ENCODE measurements at places on chromosomes 2 and 18.

- no peak for DNase-seq
Observed at GRCh38 chr2:47503481-47504070, 100.6 kb downstream of the MSH2 start.

DNA sequence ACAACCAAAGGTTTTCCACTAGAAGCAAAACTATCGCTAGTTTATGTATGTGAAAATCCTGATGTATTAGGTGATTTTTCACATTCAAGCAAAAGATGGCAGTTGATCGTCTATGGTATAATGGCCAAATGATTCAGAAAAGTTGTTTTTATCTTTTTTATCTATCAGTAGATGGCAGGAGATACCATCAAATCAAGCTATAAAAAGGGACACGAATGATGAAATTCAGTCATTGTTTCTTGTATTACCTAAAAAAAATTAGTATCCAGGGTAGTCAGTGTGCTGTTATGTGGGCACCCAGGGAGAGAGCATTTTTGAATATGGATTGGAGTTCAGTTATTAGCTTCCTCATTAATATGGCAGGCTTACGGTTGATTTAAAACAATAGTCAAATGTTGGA, 22.9 kb upstream of the CAVIN2 start:
- no peak for DNase-seq

GRCh38 chr2:238914648-238915015, 66.7 kb downstream of the TWIST2 start:
- DNase-seq: no peak

DNA sequence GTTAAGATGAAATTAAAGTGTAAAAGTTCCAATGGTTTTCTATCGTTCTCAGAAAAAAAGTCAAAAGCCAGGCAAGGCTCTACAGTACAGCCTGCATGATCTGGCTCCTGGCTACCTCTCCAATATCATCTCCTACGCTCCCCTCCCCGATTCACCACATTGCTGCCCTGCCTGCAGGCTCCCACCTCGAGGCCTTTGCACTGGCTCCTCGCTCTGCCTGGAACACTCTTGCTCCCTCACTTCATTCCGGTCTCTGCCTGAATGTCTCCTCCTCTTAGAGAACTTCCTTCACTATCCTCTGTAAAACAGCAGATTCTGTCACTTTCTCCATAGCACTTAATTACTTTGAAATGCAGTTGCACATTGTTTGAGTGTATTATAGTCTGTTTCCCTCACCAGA, 72.5 kb downstream of the KLF7 start:
- no peak for DNase-seq

DNA sequence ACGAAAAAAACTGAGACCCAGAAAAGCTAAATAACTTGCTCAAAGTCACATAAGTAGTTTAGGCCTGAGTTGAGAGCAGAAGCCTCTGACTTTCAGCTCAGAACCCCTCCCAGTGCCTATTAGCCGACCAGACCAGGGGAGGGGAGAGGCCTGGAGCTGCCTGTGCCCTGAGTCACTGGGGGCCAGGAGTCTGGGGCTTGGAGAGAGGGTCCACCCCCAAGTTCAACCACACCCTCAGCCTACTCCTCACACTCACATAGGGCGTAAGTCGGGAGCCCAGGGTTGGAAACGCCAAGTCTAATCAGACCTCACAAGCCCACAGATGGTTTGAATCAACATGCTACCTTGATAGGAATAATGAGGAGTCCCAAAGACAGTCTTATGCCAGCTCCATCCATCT, 12.6 kb upstream of the PKDCC start:
- no peak for DNase-seq

DNA sequence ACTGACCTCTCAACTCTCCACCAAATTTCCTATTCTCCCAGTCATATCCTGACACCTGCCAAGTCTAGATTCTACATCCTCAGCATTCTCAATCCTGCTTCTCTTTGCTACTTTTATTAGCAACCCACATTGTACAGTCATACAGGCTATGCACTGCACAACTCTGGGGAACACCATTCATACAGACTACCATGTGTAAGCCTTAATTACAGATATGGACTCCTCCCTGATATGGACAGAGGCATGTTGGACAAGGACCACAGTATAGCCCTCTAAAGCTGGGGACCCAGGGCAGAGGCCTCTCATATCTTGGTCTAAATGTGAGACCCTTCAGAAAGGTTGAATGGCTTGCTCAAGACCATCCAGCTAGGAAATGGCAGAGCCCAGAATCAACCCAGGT, 36.3 kb downstream of the BOLA3 start:
- no peak for DNase-seq

GRCh38 chr2:63788071-63788470, 53.6 kb upstream of the UGP2 start:
- no peak for DNase-seq

DNA sequence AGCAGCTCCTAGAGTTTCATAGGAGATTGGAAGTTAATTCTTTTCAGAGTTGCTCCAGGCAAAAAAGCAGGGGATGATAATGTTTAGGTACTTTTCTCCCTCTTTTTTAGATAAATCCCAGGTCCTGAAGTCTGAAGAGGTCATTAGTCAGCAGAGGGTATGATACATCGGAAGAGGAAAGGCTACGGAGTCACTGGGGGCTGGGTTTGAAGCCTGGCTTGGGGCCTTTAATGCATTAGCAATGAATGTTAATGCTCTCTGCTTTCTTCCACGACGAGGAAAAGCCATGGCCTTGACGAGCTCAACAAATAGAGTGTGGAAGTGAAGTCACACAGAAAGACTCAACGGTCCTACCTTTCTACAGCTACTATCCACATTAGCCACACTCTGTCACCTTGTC, 235.1 kb downstream of the NCKAP5 start:
- no peak for DNase-seq

DNA sequence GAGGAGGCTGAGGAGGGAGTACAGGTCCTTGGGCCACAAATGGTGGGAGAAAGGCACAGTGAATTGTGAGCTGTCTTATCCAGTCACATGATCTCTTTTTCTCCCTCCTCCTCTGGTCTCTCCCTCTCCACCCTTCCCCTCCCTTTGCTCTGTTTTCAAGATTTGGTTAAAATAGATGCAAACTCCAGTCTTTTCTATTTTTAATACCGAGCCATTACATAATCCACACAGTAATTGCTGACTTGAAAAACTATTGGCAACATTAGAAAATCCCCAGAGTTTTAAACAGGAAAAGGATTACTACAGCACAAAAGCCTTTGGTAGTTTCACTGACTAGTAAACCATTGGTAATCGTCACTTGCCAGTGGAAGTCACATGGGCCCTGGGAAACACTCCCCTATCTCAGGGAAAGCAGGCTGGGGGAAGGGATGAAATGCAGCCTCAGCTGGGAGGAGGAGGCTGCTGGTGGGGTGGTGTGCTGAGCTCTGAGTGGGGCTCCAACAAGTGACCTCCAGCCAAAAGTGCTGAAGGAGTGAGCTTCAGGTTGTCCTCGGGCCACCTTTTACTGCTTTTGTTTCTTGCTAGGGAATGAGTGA, 57.4 kb upstream of the PCBP1 start:
- DNase-seq: no peak

- no peak for DNase-seq
Observed at GRCh38 chr2:29239209-29239960, 124.2 kb downstream of the CLIP4 start.

DNA sequence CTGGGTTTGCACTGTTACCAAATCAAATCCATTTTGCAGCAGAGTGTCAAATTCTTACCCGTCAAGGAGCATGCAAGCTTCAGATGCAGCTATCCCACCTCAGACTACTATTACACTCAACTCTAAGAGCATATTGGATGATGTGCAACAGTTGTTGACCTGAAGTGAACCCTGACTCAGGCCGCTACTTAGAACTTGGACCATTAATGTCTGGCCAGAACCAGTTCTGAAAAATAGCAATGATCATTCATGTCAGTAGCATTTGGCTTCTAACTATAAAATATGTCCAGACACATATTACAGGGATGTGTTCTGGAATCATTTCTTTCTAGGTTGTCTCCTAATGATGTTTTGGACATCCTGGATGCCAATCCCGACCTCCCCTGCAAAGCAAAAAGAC, 135.5 kb upstream of the PKDCC start:
- DNase-seq: no peak

GRCh38 chr2:216974321-216975302, 114.7 kb upstream of the TNP1 start:
- DNase-seq: no peak

DNA sequence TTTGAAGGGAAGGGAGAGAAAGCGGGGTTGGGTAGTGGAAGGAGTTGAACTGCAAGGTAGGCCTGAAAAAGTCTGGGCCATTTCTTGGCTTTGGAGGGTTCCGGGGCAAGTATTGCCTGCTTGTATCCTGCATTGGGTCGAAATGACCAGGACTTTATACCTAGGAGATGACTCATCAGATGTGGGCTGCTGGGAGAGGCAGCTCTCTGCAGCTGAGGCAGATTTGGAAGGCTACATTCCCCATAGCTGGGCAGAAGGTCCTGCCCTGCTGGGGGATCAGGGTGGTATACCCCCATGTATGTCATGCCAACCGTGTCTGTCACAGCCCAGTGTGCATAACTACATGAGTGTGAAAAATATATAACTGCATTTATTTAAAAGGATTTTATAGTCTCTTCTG, 171.8 kb upstream of the SPRED2 start:
- DNase-seq: no peak

- DNase-seq: no peak
Observed at GRCh38 chr2:195586062-195586714, 70.8 kb upstream of the SLC39A10 start.

GRCh38 chr18:4078246-4078645, 376.9 kb downstream of the DLGAP1 start:
- no peak for DNase-seq

DNA sequence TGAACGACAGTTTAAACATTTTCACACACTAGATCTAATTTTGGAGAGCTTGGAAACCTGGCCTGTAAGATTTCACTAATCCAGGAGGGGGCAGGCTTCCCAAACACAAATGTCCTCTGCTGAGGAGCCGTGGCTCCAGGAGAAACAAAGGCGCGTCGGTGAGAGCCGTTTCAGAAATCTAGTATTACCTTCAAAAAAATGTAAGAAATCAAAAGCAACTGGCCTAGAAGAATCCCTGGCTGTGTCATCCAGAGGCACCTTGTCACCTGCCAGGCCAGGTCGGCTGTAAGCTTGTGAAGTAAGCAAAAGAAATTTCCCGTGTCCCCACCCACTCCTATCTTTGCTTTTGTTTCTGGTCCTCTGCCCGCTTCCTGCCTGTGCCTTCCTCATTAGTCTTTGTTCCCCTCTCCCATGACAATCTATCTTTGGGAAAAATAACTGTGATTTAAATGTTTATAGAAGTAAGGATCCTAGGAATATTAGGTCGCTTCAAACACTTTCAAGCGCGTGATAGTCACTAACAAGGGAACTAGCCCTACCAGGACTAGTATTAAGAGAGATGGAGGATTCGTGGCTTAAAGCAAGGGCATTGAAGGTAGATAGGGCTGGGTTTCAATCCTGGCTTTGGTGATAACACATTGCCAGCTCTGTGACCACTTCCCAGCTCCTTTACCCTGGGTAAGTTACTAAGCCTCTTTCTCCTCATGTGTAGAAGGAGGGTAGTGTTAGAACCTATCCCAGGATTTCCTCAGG, 99.5 kb upstream of the STK39 start:
- DNase-seq: peak; percentile 6

GRCh38 chr2:42102591-42103450, 55.0 kb downstream of the PKDCC start:
- DNase-seq: no peak
